ENCODE measurements at places on chromosomes 5 and 9.
A peak's percentile ranks its signal among the peaks of the same experiment; 100 is the strongest.

DNA sequence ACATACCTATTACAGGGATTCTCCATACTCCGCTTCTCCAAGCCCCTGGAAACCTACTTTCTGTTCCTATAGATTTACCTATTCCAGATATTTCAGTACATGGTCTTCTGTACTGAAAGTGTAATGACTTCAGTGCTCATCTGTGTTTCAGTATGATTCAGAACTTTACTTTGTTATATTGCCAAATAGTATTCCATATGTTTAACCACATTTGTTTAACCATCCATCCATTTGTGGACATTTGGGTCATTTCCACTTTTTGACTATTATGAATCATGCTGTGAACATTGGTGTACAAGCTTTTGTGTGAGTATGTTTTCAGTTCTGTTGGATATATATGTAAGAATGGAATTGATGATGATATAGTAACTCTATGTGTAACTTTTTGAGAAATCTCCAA lies 188.9 kb downstream of the PDZD2 start:
- no peak for DNase-seq

DNA sequence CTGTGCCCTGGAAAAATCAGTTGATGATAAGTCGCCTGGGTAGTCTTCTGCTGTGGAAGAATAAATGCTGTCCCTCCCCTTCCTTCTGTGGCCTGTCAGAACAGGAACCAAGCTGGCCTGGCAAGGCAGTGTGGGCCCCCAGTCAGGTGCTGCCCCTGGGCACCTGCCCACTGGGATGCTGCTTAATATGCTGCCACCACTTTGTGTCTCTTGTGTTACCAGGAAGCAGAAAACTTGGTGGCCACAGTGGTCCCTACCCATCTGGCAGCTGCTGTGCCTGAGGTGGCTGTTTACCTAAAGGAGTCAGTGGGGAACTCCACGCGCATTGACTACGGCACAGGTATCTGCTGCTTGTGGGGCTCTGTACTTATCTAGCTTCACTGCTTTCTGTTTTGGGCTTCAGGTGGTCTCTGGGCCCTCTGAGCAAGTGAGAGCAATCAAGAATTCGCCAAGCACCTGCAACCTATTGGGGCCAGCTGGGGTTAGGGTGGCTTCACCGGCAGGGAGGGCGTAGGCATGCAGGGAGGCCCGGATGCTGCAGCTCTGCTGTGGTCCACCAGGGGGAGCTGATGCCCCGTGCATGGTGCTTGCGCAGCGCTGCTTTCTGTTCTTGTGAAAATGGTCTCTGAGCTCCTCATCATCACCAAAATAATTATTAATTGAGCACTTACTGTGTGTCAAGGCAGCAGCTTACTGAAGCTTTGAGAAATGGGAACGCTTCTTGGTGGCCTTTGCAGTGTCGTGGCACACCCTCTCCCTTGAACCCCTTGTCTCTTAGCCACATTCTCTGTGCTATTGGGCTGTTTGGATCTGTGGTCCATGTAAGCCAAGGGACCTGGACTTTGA lies 20.3 kb downstream of the PTPA start:
- peak; percentile 88 for DNase-seq

DNA sequence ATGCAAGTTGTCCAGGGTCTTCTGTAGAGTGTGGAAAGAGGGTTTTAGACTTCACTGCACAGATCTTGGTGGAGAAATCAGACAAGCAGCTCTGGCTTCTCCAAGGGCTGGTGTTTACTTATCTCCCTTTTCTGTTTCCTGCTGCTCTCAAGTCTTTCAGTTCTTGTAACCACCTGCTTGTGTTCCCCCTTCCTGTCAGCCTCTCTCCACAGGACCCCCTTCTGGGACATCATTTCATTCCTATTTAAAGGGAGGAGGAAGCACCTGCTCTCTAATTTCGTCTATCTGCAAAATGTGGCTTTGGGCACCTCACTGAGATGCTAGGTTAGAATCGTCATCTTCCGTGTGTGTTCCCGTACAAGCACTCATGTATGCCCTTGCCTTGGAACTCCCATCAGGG lies 636.2 kb downstream of the MTRR start:
- no peak for DNase-seq

GRCh38 chr5:98341038-98342032 lies 432.1 kb upstream of the RGMB start:
- no peak for DNase-seq

- DNase-seq, result no peak
These were observed 94.9 kb upstream of the PRDM9 start for GRCh38 chr5:23412515-23412914.

- no peak for DNase-seq
These were observed 79.4 kb downstream of the PAM start for GRCh38 chr5:102834438-102834964.

GRCh38 chr9:117412841-117413240 lies 2.0 kb downstream of the ASTN2 start:
- no peak for DNase-seq
